Activated naive CD4-positive, alpha-beta T cell treated with anti-CD3 and anti-CD28 coated beads, Interleukin-2, amount 50 U/mL, for 16 hours (primary cell): ENCODE measurements at places on chromosomes 3 and 15.

DNA sequence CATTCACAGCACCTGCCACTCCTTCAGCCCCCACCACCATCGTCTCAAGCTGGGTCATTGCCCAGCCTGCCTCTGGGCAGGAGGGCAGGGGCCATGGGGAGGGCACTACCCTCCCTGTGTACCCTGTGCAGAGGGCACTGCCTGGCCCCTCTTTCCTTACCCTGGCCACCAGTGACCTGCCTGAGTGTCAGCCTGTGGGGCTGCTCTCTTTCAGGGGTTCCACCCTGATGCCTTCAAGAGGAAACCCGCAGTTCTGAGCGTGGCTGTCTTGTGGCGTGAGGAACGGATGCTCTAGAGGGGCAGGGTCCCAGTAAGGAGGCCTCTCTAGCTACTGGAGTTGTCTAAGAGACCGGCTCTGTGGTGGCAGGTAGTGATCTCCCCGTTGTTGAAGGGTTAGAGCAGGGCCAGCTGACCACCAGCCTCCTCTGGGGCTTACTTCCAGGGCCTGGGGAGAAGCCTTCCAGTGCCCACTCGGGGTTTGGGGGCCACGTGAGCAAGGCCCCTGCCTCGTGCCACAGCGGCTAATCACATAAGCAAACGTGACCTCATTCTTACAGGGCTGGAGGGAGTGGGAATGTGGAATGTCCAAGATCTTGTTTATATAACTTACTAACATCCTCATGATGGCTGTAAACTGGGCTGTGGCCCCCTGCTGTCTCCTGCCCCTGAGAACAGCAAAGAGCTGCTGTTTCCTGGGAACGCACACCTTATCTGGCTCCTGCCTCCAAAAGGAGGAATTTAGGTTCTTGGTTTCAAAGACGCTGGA is 31.4 kb upstream of the SEC13 start:
- DNase-seq: no peak

DNA sequence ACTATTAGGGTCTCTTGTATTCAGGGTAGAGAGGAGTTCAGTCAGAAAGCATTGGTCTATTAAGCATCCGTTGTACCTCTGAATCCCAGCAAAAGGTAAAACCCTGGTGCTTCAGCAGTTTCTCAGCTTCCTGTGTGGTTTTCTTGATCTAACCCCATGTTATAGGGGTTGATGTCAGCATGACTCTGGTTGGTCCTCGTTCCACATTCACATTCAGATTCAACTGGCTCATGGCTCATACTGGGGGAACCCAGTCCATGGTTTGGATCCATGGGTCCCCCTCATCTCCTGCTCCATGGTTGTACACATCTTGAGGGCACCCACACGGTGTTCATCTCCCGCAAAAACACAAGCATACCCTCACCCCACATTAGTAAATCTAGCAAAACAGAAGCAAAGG is 47.7 kb upstream of the C2CD4B start:
- DNase-seq: no peak

DNA sequence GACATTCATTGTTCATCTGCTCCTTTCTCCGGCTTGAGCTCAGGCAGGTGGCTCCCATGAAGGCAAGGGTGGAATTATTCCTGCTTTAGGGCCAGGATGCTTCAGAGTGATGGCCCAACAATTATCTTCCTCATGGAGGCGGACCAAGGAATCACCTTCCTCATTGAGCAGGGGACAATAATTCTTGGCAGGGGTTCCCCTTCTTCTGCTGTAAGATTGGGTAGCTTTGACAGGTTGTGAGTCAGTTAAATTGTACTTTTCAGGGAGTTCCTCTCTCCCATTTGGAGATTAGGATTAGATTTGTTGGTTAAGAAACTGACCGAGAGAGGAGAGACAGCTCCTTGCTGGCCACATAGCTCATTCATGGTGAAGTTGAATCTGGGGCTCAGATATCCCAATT is 31.4 kb upstream of the CD47 start:
- no peak for DNase-seq

GRCh38 chr3:54137311-54137710 is 15.0 kb downstream of the CACNA2D3 start:
- DNase-seq: no peak

- no peak for DNase-seq
Measured at GRCh38 chr3:143140550-143140949, 21.0 kb downstream of the CHST2 start.

DNA sequence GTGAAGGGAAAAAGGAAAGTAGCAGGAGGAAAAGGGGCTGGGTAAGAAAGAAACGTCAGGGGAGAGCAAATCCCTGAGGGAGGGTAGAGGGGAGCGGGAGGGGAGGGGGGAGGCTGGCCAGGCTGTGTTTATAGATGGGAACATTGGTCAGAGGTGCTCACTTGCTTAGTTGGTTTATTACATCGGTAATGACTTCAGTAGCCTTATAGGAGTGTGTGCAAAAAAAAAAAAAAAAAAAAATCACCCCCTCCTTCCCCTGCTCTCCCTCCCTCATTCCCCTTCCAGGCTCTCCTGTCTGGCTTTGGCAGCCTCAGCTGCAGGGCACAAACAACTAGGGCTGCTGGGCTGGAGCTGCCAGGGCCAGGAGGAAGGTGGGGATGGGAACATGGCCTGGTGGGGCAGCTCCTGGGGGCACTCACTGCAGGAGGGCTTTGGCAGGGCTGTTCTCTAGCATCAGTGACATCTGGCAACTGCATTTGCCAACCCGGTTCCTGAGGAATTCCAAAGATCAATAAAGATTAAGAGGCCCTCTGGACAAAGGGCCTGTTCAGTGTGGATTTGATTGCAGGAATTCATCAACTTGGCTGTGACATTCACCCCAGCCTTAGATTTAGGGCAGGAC is 334.5 kb upstream of the FRG2C start:
- no peak for DNase-seq

- no peak for DNase-seq
Measured at GRCh38 chr15:88618686-88619085, 2.5 kb upstream of the AEN start.
